ENCODE measurements at places on chromosomes 1 and 21. TPM values are rescaled to one million over a fixed set of nuclear protein-coding genes. Genes with fewer than 3 reads are reported as not detected.

CFAP126 gene
- total RNA-seq = 0.86 TPM

ERVH48-1 gene
- 356 TPM for total RNA-seq

LCE3E gene
- total RNA-seq = not detected

HSD3B2 gene
- not detected for total RNA-seq

C1orf52 gene
- total RNA-seq = 41.0 TPM

CFHR3 gene
- total RNA-seq = not detected

NOS1AP gene
- 4.8 TPM for total RNA-seq

SOX13 gene
- total RNA-seq = 47.4 TPM

TNFSF4 gene
- 3.3 TPM for total RNA-seq

GBP1 gene
- not detected for total RNA-seq

APOBEC4 gene
- total RNA-seq = not detected

WRAP73 gene
- 29.8 TPM for total RNA-seq

SPATA1 gene
- 0.55 TPM for total RNA-seq

COL8A2 gene
- total RNA-seq = 0.40 TPM

ASTN1 gene
- 0.57 TPM for total RNA-seq

LPAR3 gene
- 0.89 TPM for total RNA-seq

LCE2A gene
- total RNA-seq = not detected

AKT3 gene
- total RNA-seq = 36.4 TPM

GJA9 gene
- not detected for total RNA-seq

NLRP3 gene
- total RNA-seq = not detected

MIXL1 gene
- total RNA-seq = 16.8 TPM

ANKRD35 gene
- 1.4 TPM for total RNA-seq

VAV3 gene
- 2.3 TPM for total RNA-seq

VPS72 gene
- total RNA-seq = 79.4 TPM

EDARADD gene
- total RNA-seq = 5.0 TPM

LCE1D gene
- not detected for total RNA-seq

CITED4 gene
- total RNA-seq = 9.5 TPM

RFX5 gene
- 45.2 TPM for total RNA-seq

C1orf185 gene
- total RNA-seq = not detected

NEK2 gene
- total RNA-seq = 104 TPM

LAMB3 gene
- 0.53 TPM for total RNA-seq

FAM72D gene
- total RNA-seq = 6.3 TPM

LIN28A gene
- 867 TPM for total RNA-seq

KANK4 gene
- total RNA-seq = 0.70 TPM

PRDM16 gene
- 2.1 TPM for total RNA-seq

LCE1E gene
- total RNA-seq = not detected

PRAMEF25 gene
- not detected for total RNA-seq

IL6R gene
- 1.0 TPM for total RNA-seq

ZP4 gene
- not detected for total RNA-seq

HSPA6 gene
- not detected for total RNA-seq

OR2L8 gene
- not detected for total RNA-seq

RGS13 gene
- not detected for total RNA-seq

C1orf87 gene
- total RNA-seq = not detected

TMEM51 gene
- total RNA-seq = 7.7 TPM

C8A gene
- total RNA-seq = not detected

HNRNPR gene
- 187 TPM for total RNA-seq

TMEM82 gene
- 0.46 TPM for total RNA-seq

CATSPER4 gene
- 0.20 TPM for total RNA-seq

CBR3 gene
- total RNA-seq = not detected

FAM229A gene
- total RNA-seq = 6.3 TPM

CCNL2 gene
- total RNA-seq = 155 TPM

C2CD2 gene
- total RNA-seq = 33.9 TPM

ACTL8 gene
- total RNA-seq = not detected

ELOVL1 gene
- total RNA-seq = 23.4 TPM

NBPF20 gene
- 5.2 TPM for total RNA-seq

B3GALT2 gene
- total RNA-seq = not detected

BTBD19 gene
- 7.9 TPM for total RNA-seq

SIM2 gene
- not detected for total RNA-seq

B4GALT2 gene
- total RNA-seq = 51.7 TPM

All from endodermal cell (in vitro differentiated cells).